CD14-positive monocyte (primary cell): ENCODE measurements at places on chromosomes 4 and X.
A peak's percentile ranks its signal among the peaks of the same experiment; 100 is the strongest.

DNA sequence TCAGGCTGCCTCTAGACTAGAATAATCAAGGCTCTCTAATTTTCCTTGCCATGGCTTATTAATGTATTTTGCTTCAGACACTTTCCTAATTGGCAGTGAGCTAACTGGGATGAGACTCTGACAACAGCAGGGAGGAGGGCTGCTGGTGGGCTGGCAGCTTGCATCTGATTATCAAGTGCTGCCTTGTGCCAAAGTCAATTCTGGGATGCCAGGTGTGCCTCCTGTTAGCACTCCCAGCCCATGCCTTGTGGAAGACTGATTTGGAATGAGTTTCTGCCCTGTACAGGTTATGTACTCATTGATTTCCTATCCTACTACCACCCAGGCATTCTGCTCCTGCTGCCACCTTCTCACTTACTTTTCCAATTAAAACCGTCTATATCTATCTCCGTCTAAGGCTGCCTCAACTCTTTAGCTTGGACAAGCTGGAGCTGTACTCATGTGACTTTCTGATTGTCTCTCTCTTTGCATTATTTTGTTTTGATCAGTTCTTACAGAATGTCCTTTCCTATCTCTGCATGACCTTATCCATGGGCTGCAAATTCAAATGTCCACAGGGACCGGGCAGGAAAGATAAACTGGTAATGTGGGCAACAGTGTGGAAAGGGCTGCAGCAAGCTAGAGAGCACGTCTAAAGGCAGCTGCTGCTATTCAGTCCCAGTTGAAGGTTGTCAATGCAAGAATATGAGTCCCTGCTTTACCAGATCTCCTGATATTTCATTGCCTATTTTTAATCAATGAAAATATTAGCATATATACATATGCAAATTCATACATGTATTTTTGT, 112.6 kb downstream of the GABRA2 start:
- DNase-seq = no peak

DNA sequence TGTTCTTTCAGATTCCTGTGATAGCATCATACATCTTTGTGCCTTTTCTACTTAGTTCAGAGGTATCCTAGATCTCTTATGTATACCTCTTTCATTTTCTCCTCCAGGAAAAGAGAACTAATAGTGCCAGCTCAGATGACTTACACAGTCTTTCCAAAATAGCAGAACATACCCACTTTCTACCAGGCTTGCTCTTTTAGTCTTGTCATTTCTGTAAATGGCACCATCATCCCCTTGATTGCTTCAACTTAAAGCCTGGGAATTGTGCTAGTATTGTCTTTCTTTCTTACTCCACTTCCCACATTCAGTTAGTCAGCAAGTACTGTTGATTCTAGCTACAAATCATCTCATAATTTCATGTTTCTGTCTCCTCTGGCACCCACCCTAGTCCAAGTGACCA, 5.1 kb downstream of the APEX2 start:
- DNase-seq = no peak

DNA sequence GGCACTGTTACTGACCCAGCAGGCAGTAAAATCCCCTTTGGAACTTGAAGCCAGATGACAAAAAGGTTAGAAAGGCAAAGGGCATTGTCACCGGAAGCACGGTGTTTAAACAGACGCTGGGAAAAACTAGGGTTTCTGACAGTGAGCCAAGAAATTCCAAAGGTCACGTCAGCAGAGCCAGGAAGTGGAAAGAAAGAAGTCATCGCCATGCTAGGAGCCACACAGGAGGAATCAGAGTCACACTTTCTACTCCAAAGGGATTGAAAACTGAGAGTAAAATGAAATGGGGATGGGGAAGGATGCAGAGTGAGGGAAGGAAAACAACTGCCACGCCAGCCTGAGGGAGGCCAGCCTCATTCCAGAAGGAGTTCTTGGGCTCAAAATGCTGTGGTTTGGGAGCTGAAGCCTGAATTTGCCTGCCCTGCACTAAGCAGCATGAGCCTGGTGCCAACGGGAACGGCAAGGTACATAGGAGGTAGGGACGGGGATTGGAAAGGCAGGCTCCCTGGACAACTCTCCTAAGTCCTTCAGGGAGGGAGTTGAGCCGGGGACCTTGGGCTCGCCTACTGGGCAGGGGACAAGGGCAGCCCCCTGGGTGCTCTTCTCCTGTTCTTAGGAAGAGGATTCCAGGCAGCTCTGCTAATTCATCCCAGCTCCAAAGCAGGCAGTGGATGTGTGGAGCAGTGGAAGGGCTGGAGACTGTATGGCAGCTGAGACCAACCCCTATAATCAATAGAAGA, 66.8 kb downstream of the SOWAHB start:
- DNase-seq = no peak

DNA sequence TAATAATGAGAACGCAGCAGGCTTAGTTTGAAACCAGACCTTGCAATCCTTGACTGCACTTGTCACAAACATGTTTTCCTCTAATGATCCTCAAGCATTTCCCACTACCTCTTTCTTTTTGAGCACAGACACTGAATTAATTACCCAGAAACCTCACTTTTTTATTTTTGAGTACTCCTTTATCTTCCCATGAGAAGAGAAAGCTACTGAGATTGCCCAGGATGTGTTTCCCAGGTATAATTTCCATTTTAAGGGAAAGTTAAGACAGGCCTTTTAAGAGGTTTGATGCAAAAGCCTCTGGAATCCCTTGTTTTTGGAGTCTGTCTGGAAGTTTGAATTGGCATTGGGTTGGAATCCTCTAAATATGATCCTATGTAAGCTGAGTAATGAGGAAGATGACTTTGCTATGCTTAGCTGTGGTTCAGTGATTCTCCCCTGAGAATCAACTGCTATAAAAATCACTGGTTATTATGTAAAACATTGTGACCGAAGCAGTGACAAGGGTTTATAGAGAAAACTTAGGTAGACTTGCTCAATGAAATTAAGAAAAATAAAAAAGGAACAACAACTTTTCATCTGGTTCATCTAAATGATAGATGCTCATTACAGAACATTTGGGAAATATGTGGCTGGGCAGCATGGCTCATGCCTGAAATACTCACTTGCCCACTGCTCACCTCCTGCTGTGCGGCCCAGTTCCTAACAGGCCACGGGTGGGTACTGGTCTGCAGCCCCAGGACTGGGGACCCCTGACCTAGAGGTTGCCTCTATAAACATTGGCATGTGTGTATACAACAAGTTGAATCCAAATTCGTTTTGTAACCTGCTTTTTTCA, 10.8 kb upstream of the RHOH start:
- no peak for DNase-seq

DNA sequence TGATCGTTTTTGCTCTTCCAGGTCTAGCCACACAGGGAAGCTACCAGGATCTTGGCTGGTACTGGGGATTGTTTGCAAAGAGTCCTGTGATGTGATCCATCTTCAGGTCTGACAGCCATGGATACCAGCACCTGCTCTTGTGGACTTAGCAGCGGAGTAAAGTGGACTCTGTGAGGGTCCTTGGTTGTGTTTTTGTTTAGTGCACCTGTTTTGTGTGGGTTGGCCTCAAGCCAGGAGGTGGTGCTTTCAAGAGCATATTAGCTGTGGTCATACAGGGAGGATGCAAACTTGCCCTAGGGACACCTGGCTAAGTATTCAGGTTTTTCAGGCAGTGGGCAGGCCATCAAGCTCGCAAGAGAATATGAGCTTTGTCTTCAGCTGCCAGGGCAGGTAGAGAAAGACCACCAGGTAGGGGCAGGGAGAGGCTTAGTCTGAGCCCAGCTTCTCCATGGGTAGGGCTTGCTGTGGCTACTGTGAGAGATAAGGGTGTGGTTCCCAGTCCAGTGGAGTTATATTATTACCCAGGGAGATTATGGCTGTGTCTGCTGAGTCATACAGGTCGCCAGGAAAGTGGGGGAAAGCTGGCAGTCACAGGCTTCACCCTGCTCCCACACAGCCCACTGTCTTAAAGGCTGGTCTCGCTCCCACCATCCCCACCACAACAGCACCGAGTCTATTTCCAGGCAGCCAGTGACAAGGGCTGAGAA, 293.7 kb downstream of the PCDH18 start:
- no peak for DNase-seq

DNA sequence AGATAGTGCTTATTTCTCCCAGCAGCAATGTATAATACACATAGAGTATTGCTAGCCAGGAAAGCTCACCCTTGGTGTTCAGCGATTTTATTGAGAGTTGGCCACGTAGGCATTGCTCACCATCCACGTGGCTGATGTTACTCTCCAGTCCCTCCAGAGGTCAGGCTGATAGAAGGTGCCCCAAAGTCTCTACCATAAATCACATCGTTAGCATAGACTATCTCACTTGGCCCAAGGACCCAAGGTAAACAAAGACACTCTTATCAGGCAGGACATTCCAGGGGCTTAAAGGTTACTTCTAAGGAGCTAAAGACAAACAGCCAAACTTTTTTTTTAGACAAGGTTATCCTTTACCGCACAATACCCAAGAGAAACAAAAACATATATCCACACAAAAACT, 30.3 kb upstream of the RGN start:
- DNase-seq = no peak

- DNase-seq = no peak
These were observed 138.5 kb upstream of the TBL1X start for GRCh38 chrX:9326369-9326768.

DNA sequence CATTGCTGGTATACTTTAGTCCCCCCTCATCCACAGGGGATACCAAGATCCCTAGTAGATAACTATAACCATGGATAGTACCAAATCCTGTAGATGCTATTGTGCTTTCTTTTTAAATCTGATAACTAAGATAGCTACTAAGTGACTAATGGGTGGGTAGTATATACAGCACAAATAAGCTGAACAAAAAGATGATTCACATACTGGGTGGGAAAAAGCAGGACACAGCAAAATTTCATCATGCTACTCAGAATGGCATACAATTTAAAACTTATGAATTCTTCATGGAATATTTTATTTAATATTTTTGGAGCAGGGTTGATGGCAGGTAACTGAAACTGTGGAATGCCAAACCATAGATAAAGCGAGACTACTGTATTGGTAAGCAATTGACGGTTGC, 161.6 kb downstream of the IL15 start:
- DNase-seq = no peak

- DNase-seq = peak; percentile 95
These were observed 143.1 kb downstream of the RBM47 start for GRCh38 chr4:40486534-40486933.

GRCh38 chr4:6180841-6181631, 19.3 kb downstream of the JAKMIP1 start:
- DNase-seq = no peak

DNA sequence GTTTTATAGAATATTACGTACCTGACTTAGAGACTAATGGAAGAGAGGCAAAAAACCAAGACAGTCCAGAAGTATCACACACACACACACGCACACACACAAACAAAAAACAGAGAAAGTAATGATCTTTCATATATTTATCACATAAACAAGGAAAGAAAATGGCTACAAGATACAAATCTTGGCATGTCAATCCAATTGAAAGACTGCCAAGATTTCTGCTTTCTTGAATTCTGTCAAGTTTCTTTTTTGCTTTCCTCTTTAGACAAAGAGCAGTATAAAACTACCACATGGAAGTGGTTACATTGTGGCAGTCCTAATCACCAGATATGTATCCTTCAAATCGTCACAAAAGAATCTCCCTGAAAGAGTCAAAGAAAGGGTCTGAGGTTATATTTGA, 2097.4 kb upstream of the AGA start:
- no peak for DNase-seq
